ENCODE measurements at places on chromosomes 11 and 22.

DNA sequence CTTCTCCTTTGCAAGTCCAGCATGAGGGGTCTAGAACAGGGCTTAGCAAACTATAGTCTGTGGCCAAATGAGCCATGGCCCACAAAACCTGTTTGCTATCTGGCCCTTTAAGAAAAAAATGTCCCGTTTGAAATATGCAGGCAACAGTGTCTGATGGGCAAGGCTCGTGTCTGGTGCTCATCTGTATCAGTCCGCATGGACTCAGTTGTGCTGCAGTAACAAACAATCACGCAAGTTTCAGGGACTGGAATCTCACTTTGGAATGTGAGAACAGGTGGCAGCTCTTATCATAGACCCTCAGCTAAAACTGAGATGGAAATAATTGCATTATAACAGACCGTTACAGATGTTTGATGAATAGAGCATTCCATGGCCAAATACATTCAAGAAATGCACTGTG lies 19.1 kb upstream of the PVALB start:
- no peak for DNase-seq

DNA sequence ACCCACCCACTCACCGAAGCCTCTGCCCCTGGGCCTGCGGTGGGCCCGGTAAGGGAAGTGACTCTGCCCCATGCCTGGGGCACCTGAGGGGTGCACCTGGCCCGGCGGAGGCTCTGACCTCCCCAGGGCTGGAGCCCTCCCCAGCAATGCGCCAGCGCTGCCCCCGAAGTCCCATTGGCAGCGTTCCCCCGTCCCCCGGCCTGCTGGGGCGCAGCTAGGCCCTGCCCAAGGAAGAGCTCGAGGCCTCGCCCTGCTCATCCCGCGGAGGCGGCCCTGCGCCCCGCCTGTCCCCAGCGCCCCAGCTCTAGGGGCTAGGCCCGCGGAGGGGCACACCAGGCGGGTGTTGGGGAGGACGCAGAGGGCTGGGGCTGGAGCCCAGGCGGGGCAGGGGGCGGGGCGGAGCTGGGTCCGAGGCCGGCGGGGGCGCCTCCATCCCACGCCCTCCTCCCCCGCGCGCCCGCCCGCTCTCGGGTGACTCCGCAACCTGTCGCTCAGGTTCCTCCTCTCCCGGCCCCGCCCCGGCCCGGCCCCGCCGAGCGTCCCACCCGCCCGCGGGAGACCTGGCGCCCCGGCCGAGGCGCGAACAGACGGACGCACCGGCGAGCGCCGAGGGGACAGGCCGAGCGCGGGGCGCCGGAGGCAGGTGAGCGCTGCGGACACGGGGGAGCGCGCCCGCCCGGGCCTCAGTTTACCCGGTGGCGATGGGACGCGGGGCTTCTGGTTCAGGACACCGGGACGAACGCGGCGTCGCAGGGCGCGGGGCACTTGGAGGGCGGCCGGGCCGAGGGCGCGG lies at the start of gene EPS8L2:
Gene EPS8L2 (plus strand): TSS at position 586 of the 793 bp plus-strand sequence. CDS start 3,177 bp downstream, outside the sequence.
- no peak for DNase-seq

DNA sequence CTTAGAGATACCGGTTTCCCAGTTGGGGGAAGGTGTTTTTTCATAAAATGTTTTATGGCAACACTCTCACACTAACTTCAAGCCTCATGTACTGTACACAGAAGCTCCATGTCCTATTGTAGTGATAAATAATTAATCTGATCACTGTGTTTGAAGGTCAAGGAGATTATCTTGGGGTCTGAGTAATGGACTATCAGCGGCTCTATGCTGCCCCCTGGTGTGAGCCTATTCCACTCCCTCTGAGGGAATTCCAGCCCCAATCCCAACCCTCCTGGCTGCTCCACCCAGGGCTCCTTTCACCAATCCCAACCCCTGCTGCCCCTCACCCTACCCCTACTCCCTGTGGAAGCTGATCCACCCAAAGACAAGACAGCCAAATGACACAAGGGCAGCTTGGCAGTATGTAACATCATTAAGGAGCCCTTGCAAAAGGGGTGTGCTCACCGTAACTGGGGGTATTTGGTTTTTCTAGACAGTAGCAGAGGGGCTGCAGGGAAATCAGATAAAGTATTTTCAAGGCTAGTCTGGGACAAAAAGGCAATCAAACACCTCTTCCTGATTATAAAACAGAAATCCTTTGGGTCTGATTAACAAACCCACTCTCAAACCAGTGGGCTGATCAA lies 22.3 kb downstream of the HPS4 start:
- DNase-seq: peak; percentile 24

DNA sequence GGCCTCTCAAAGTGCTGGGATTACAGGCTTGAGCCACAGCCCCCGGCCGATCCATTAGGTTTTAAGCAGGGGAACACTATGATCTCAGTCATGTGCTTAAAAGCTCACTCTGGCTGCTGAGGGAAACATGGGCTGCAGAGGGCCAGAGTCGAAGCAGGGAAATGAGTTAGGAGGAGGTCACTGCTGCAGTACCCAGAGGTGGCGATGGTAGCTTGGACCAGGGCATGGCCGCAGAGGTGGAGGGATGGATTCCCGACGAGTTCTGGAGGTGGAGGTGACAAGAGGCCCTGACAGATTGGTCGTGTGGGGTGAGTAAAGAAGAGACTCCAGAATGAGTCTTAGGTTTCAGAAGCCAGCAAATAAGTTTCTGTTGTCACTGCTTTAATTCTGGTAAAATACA lies 54.4 kb upstream of the INCENP start:
- DNase-seq: no peak

DNA sequence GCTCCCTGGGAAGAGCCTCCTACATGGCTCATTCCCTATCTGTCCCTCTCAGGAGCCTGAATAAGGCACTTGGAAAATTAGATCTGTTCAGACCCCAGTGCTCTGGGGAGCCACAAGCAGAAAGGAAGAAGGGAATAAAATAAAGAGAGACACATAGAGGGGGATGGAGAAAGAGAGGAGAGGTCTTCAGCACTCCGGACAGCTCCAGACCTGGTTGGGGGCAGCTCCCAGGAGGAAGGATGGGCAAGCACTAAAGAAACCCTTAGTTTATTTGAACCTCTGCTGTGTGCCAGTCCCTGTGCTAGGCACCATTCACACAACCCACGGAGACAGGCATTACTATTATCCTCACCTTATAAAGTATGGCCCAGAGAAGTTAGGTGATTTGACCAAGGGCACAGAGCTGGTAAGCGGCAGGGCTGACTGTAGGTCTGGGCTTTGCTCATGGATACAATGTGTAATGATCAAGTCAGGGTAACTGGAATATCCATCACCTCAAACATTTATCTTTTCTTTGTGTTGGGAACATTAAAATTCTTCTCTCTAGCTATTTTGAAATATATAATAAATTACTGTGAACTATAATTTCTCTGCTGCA lies 53.7 kb upstream of the LRRC32 start:
- DNase-seq: no peak

- no peak for DNase-seq
Observed at GRCh38 chr22:50621356-50621880, 6.5 kb downstream of the ARSA start.

GRCh38 chr11:10302744-10303557 lies 1.9 kb upstream of the ADM start:
- no peak for DNase-seq

DNA sequence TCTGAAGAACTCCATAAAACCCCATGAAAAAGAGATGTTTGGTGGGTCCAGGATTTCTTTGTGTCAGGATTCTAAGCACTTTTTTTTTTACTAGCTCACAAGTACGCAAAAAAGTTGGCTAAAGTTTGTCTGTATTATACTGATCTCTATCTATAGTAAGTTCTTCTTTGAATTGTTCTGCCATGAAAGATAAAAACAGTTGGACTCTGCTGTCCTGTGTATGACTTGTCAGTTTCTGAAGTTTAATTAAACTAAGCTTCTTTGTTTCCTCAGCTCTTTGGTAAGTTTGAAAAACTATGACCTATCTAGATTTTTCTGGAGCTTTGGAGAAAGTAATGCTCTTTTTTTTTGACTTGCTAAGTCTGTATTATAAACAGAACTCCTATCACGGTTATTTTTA lies 812.2 kb upstream of the LUZP2 start:
- no peak for DNase-seq

- no peak for DNase-seq
Observed at GRCh38 chr11:133992121-133992520, 35.4 kb upstream of the IGSF9B start.

DNA sequence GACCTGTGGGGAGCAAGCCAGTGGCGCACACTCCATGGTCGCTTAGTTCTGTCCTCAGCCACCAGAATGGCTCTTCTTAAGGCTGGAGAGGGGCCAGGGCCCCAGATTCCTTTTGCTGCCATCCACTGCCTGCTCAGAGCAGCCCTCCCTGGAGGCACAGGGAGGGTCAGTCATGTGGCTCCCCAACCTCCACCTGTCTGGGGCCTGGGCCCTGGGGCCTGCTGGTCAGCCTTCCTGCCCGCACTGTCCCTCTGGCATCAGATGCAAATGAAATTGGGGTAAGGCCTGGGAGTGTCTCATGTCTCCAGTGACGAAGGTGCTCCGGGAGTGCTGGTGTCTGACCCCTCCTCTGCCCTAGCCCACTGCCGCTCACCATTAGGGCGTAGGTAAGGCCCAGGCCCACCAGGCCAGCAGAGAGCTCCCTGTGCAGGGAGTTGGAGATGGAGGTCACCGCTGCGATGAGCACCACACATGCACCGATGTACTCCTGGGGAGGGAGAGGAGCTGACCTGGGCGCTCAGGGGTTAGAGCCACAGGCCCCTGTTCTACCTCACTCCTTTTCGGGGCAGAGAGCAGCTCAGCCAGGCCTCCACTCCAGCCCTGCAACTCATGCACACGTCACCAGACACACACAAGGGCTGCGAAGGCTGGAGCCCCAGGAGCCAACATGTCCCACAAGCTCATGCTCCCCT lies 9.0 kb upstream of the KCNJ11 start:
- no peak for DNase-seq

GRCh38 chr11:124442442-124442841 lies 3.1 kb downstream of the OR8B8 start:
- DNase-seq: no peak

DNA sequence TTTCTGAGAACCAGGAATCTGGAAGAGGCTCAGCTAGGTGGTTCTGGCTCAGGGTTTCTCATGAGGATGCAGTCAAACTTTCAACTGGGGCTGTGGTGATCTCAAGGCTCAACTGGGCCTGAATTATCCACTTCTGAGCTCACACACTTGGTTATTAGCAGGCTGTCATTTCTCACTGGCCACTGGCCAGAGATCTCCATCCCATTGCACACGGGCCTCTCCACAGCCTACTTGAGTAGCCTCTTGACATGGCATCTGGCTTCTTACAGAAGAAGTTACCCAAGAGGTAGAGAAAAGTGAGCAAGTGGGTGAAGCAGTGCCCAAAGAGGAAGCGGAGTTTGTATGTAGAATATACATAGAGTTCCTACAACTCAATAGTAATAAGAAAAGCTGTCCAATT lies 16.0 kb downstream of the CALCA start:
- DNase-seq: no peak

DNA sequence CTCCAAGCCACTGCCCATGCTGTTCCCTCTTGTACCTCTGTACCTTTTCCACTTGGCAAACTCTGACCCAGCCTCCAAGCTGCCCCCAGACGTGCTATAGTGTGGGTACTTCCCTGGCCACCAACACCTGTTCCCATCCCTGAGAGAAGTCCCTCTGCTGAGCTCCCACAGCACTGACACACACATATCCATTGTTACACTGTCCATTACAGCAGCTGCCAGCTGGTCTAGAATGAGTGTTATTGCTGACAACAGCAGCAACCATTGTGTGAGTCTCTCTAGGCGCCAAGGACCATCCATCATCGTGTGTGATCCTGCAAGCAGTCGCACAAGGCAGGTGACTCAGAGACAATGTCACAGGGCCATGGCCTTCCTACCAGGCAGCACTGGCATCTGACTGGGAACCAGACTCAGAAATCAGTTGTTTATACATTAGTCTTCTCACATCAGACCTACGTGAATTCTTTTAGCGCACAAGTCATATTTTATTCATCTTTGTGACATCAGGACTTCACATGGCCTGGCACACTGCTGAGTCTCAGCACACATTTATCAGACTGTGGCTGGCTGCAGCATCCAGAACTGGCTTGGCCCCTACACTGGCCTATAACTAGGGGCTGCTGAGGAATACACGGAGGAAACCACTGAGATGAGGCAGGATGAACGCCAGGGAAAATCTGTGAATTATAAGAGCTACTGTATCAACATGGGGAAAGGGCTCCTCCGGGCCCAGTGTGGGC lies 56.4 kb downstream of the SGSM3 start:
- DNase-seq: no peak

- DNase-seq: no peak
Observed at GRCh38 chr11:35933320-35933871, 10.5 kb upstream of the LDLRAD3 start.

DNA sequence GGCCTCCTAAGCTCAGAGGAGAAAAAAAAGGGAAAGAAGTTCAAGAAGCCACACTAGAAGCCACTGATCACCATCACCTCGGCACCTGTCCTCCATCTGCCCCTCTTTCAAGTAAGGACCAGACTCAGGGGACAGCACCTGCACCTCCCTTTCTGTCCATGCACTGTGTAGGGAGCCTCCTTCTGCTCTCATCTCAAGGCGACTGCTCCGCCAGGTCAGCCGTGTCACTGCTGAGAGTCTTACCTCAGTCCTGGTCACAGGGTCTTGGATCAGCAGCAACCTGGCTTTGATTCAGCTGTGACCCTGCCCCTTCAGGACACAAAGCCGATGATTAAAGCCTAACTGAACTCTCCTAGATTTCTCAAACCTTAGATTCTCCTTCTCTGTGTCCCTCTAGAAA lies 101.5 kb downstream of the ZNF280B start:
- no peak for DNase-seq

DNA sequence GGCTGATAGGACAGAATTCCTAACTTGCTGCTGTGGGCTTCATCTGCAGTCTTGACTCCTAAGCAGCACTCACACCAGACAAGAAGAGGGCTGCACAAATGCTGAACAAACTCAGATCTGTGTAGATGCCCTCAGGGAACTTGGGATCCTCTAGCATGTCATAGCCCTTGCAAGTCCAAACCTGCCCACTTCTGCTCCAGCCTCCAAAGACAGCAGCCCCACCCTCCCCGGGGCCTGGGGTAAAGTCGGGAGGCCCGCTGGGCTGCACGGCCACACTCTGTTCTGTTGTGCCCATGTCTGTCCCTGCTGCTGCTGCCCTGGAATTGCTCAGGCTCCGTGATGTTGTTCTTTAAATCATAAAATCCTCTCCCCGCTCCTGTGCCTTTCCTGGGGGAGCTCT lies 28.3 kb downstream of the DRD2 start:
- DNase-seq: no peak

GRCh38 chr22:49296561-49296960 lies 531.1 kb downstream of the BRD1 start:
- no peak for DNase-seq

GRCh38 chr11:65426839-65427690 lies 4.5 kb downstream of the NEAT1 start:
- DNase-seq: no peak

DNA sequence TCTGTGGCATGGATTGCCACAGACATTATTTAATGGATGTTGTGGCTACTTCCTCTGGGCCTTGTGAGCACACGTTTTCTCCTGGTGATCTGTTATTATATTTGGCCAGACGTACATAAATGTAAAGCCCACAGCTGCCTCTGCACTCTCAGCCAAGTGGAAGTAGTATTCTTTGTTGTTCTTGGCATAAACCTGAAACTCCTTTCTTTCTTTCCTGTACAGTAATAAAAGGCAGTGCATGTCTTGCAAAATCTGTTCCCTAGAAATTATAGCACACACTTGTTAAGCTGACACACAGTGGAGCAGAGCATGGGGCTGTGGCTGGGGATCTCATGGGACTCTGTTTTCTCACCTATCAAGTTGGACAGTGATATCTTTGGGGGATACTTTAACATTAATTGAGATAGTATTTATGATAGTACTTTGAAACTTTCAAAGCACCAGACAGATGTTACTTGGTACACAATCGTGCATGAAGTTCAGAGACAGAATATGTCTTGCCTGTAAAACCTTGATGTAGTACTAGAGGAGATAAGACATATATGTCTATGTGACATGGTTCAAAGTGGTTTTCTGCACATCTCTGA lies 20.9 kb downstream of the PANX1 start:
- no peak for DNase-seq

All from stimulated activated CD4-positive, alpha-beta T cell treated with anti-CD3 and anti-CD28 coated beads, Interleukin-1b, Interleukin-23, amount 100 ng/mL, for 1 hour (primary cell).